A549 treated with Mapracorat at 1 μM for 4 hours (cell line): ENCODE measurements at places on chromosomes 2 and 18. TPM values are rescaled to one million over a fixed set of nuclear protein-coding genes. Genes with fewer than 3 reads are reported as not detected.

Gene MDH1
- total RNA-seq, result 242 to 256 TPM (median 250 TPM) in 5 replicates

Gene TM4SF20
- 7.5 to 8.8 TPM (median 7.6 TPM) in 5 replicates for total RNA-seq

Gene ANKRD62
- not detected in 5 replicates for total RNA-seq

Gene SLC8A1
- total RNA-seq, result 0.26 to 0.36 TPM (median 0.34 TPM) in 5 replicates

Gene AGXT
- total RNA-seq, result not detected in 5 replicates

Gene RNF152
- total RNA-seq, result 0.01 to 0.20 TPM (median 0.07 TPM) in 5 replicates

Gene CHRND
- not detected in 5 replicates for total RNA-seq

Gene DLX2
- 0.33 to 0.97 TPM (median 0.52 TPM) in 5 replicates for total RNA-seq

Gene CXCR4
- 0.21 to 0.76 TPM (median 0.52 TPM) in 5 replicates for total RNA-seq

Gene FLACC1
- 0.13 to 0.14 TPM in 2 of 5 replicates, not detected in the others for total RNA-seq

Gene IL1RL1
- total RNA-seq, result 0.77 to 1.6 TPM (median 1.1 TPM) in 5 replicates

Gene TBR1
- 0.03 to 0.08 TPM in 2 of 5 replicates, not detected in the others for total RNA-seq

Gene ANKRD23
- total RNA-seq, result 1.3 to 2.5 TPM (median 1.9 TPM) in 5 replicates

Gene ATP6V1C2
- total RNA-seq, result 0.14 to 0.30 TPM (median 0.22 TPM) in 5 replicates

Gene HADHA
- total RNA-seq, result 117 to 140 TPM (median 122 TPM) in 5 replicates

Gene CYP26B1
- total RNA-seq, result 10.8 to 16.9 TPM (median 15.1 TPM) in 5 replicates

Gene CAVIN2
- 32.3 to 50.6 TPM (median 48.1 TPM) in 5 replicates for total RNA-seq
